ENCODE measurements at places on chromosomes 7 and 10.

- DNase-seq, result peak; percentile 7
Observed at GRCh38 chr7:96088579-96088978, 233.3 kb downstream of the SLC25A13 start.

GRCh38 chr7:22255342-22255741 lies 101.6 kb downstream of the RAPGEF5 start:
- no peak for DNase-seq

- DNase-seq, result no peak
Observed at GRCh38 chr7:4641091-4641666, 40.9 kb upstream of the FOXK1 start.

DNA sequence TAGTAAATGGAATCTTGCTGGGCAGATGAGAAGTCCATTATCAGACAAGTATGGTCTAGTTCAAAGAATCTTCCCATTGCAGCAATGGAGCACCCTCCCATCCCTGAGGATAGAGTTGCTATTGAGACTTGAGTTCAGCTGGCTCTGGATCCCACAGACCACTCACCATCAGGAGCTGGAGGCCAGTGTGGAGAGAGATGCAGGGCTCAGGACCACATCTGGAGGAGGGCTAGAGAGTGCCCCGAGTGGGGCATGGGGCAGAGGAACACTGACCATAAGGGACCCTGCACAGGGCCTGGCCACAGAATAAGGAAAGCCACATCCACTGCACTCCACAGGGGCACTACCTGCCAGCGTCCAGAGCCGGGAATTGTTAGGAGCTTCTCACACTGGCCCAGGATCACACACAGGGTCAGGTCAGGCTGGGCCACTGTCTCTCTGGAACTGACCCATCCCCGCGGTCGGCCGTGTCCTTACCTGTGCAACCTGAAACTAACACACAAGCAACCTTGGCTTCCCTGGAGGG lies 41.3 kb upstream of the TCERG1L start:
- no peak for DNase-seq

GRCh38 chr7:16836481-16836880 lies 31.7 kb upstream of the AGR2 start:
- DNase-seq, result no peak

- no peak for DNase-seq
Observed at GRCh38 chr7:72335561-72336381, 76.4 kb downstream of the CALN1 start.

- DNase-seq, result no peak
Observed at GRCh38 chr10:32143302-32143847, 87.2 kb upstream of the KIF5B start.

- DNase-seq, result no peak
Observed at GRCh38 chr10:102738692-102739121, 5.0 kb upstream of the WBP1L start.

Data from astrocyte of the spinal cord (primary cell).